ENCODE measurements at places on chromosomes 12 and 14. TPM values are rescaled to one million over a fixed set of nuclear protein-coding genes. Genes with fewer than 3 reads are reported as not detected.

The CCDC177 gene
- total RNA-seq, result not detected

The CMA1 gene
- total RNA-seq, result not detected

The RFX4 gene
- not detected for total RNA-seq

The CCDC88C gene
- total RNA-seq, result 273 TPM

The OLR1 gene
- total RNA-seq, result not detected

The SLC39A5 gene
- total RNA-seq, result not detected

The TROAP gene
- 0.49 TPM for total RNA-seq

All from CD8-positive, alpha-beta T cell (primary cell).